ENCODE measurements at places on chromosomes 1 and 21. TPM values are rescaled to one million over a fixed set of nuclear protein-coding genes. Genes with fewer than 3 reads are reported as not detected.

CR1L gene
- total RNA-seq: not detected

OR2L5 gene
- not detected for total RNA-seq

IGSF3 gene
- total RNA-seq: 17.9 TPM

RFX5 gene
- 27.3 TPM for total RNA-seq

ERG gene
- total RNA-seq: 0.03 TPM

TCHH gene
- total RNA-seq: 0.19 TPM

COL11A1 gene
- total RNA-seq: 3.2 TPM

LENEP gene
- total RNA-seq: not detected

UTS2 gene
- total RNA-seq: not detected

TMIGD3 gene
- total RNA-seq: not detected

FCER1G gene
- not detected for total RNA-seq

RYR2 gene
- not detected for total RNA-seq

TNNT2 gene
- total RNA-seq: 0.30 TPM

ACTL8 gene
- total RNA-seq: 1.9 TPM

IL12RB2 gene
- total RNA-seq: not detected

DNAH14 gene
- total RNA-seq: 16.2 TPM

CYYR1 gene
- total RNA-seq: not detected

TBX15 gene
- 0.08 TPM for total RNA-seq

NCAM2 gene
- not detected for total RNA-seq

SELE gene
- not detected for total RNA-seq

SGIP1 gene
- total RNA-seq: not detected

MLLT11 gene
- total RNA-seq: 17.2 TPM

LDLRAD1 gene
- total RNA-seq: not detected

ZC3H12A gene
- 20.1 TPM for total RNA-seq

PALMD gene
- 0.49 TPM for total RNA-seq

KANK4 gene
- 0.48 TPM for total RNA-seq

FLG2 gene
- total RNA-seq: not detected

C1orf74 gene
- total RNA-seq: 1.6 TPM

ANKRD35 gene
- not detected for total RNA-seq

ITLN1 gene
- total RNA-seq: not detected

CD34 gene
- total RNA-seq: not detected

RGS7 gene
- total RNA-seq: 0.07 TPM

PTAFR gene
- 0.29 TPM for total RNA-seq

TFF2 gene
- total RNA-seq: not detected

FBXO28 gene
- total RNA-seq: 25.7 TPM

UMODL1 gene
- not detected for total RNA-seq

OR2L13 gene
- not detected for total RNA-seq

AHDC1 gene
- total RNA-seq: 16.8 TPM

RRAGC gene
- 28.8 TPM for total RNA-seq

ARHGEF2 gene
- total RNA-seq: 46.0 TPM

PADI2 gene
- total RNA-seq: 1.3 TPM

PLCH2 gene
- 0.41 TPM for total RNA-seq

SYT14 gene
- total RNA-seq: 0.11 TPM

GRIK3 gene
- not detected for total RNA-seq

FCRL4 gene
- total RNA-seq: not detected

TMEM50B gene
- total RNA-seq: 12.8 TPM

DAB1 gene
- total RNA-seq: not detected

C1orf56 gene
- 8.4 TPM for total RNA-seq

SLC1A7 gene
- not detected for total RNA-seq

BATF3 gene
- total RNA-seq: 32.0 TPM

NUDT4B gene
- not detected for total RNA-seq

GNPAT gene
- total RNA-seq: 37.5 TPM

FAM177B gene
- total RNA-seq: not detected

NHLH2 gene
- not detected for total RNA-seq

PPM1J gene
- 1.5 TPM for total RNA-seq

TMCC2 gene
- total RNA-seq: 2.8 TPM

LCE3E gene
- total RNA-seq: not detected
